ENCODE measurements at places on chromosomes 4 and X. TPM values are rescaled to one million over a fixed set of nuclear protein-coding genes. Genes with fewer than 3 reads are reported as not detected.

PGM2 gene
- total RNA-seq = 33.1 TPM

RBM47 gene
- not detected for total RNA-seq

WDR1 gene
- total RNA-seq = 95.1 TPM

RASSF6 gene
- total RNA-seq = 0.08 TPM

TNIP2 gene
- total RNA-seq = 25.8 TPM

DMD gene
- 80.7 TPM for total RNA-seq

GRCh38 chrX:118507766-118508165 lies 12.2 kb downstream of the DOCK11 start:
- H3K4me1 ChIP-seq = no peaks in the 10 kb centered on the region
- no peak overlapping the region for H3K27ac ChIP-seq
- no peak overlapping the region for H3K4me3 ChIP-seq
- H3K27me3 ChIP-seq = no peaks in the 10 kb centered on the region

GRCh38 chr4:187118166-187118565 lies 394.5 kb upstream of the FAT1 start:
- no peak overlapping the region for H3K27ac ChIP-seq
- H3K4me3 ChIP-seq = no peak overlapping the region
- no peaks in the 10 kb centered on the region for H3K4me1 ChIP-seq
- no peaks in the 10 kb centered on the region for H3K27me3 ChIP-seq
- no peak for DNase-seq

- no peak for DNase-seq
- H3K27ac ChIP-seq = no peak overlapping the region
- H3K4me3 ChIP-seq = no peak overlapping the region
- no peaks in the 10 kb centered on the region for H3K4me1 ChIP-seq
- no peaks in the 10 kb centered on the region for H3K27me3 ChIP-seq
Observed at GRCh38 chr4:14059006-14059405, 431.5 kb upstream of the BOD1L1 start.

DNA sequence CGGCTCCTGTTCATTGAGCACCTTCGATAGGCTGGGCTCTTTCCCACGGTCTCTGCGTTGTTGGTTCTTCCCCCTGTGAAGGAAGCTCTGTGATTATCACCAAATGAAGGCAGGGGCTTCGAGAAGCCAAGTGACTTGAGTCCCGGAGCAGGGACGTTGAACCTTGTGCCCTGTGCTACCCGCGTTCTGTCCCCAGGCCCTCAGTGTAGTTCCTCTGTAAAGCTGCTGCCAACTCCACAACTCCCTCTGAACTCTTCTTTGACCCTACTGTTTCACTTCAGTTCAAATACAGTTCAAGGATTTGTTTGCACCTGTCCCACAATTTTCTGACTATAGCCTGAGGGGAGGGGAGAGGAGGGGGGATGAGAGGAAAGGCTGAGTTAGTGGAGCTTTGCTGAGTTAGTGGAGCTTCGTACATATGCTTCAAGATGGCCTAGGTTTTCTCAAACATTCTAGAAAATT lies 635 bp upstream of the PHF8 start:
- DNase-seq = peak; percentile 53
- H3K27ac ChIP-seq = peak overlapping the region; percentile 96
- peak overlapping the region; percentile 70 for H3K4me3 ChIP-seq
- H3K4me1 ChIP-seq = no peaks in the 10 kb centered on the region
- H3K36me3 ChIP-seq = no peaks in the 10 kb centered on the region

GRCh38 chr4:1241466-1241935 lies 7.4 kb downstream of the CTBP1 start:
- no peaks in the 10 kb centered on the region for H3K4me1 ChIP-seq
- no peak for DNase-seq
- H3K4me3 ChIP-seq = no peak overlapping the region
- no peak overlapping the region for H3K27ac ChIP-seq
- H3K27me3 ChIP-seq = no peaks in the 10 kb centered on the region

DNA sequence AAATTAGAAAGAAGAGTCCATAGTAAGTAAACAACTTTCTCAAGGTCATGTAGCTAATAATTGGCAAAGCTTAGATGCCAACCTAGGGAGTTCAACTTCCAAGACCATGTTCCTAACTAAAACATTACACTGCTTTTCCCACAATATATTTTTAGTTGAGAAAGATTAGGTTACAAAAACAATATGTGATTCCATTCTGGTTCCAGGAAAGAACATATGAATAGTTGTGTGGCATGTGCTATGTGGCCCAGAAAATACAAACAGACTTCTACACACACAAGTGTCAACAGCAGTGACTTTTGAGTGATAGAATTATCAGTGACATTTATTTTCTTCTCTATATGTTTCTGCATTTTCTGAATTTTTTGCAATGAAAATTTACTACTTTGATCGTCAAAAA lies 62.7 kb upstream of the EDNRA start:
- no peak overlapping the region for H3K27ac ChIP-seq
- no peaks in the 10 kb centered on the region for H3K4me1 ChIP-seq
- no peaks in the 10 kb centered on the region for H3K36me3 ChIP-seq
- H3K4me3 ChIP-seq = no peak overlapping the region
- no peak for DNase-seq

GRCh38 chr4:1592068-1592708 lies 91.9 kb downstream of the FAM53A start:
- no peaks in the 10 kb centered on the region for H3K4me1 ChIP-seq
- no peaks in the 10 kb centered on the region for H3K36me3 ChIP-seq
- DNase-seq = no peak
- no peaks in the 10 kb centered on the region for H3K27me3 ChIP-seq
- no peak overlapping the region for H3K4me3 ChIP-seq

DNA sequence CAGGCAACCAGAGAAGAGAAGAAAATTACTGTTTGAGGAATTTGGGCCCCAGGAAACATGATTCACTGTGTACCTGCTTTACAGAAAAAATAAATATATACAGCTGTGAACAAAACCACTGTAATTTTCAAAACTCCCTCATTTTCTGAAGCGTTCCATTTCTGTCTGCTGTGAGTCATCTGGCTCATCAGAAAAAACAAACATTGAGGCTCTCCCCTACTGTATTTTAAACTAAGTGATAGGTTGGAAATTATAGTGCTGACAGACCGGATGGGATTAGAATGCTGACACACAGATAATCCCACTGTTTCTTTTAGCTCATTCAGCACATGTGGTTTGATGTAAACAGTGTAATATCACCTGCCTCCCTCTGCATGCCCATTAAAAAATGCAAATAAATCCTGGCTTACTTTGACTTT lies 847.0 kb downstream of the TRIML1 start:
- peaks cover 8% of the 10 kb centered on the region for H3K4me1 ChIP-seq
- H3K27ac ChIP-seq = peak overlapping the region; percentile 54
- peak; percentile 78 for DNase-seq

- H3K4me1 ChIP-seq = no peaks in the 10 kb centered on the region
- no peaks in the 10 kb centered on the region for H3K36me3 ChIP-seq
- peak within 1 kb of the TSS; percentile 89 for H3K4me3 ChIP-seq
- H3K27me3 ChIP-seq = no peaks in the 10 kb centered on the region
- H3K27ac ChIP-seq = peak within 1 kb of the TSS; percentile 45
Observed at GRCh38 chr4:157075811-157076577, at the start of gene GLRB. Gene GLRB (plus strand): TSS chr4:157076150. CDS start chr4:157078025, 1,875 bp downstream.

DNA sequence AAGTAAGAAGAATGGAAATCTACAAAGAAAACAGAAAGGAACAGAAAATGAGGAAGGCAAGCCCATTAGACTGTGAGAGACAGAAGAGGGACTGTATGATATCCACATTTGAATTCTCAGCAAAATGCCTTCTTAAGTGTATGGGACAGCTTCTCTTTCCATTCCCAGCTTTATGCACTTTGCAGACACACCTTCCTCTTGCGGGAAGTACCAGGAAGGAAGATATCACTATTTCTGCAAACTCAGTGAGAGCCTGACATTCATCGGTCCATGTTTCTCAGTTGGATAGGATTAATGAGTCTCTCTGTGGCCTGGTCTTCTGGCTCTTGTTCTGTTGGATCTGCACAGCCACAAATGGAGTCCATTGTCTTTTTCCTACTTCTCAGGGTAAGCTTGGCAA lies 31.6 kb upstream of the DHX15 start:
- H3K27ac ChIP-seq = no peak overlapping the region
- H3K4me3 ChIP-seq = no peak overlapping the region
- H3K27me3 ChIP-seq = no peaks in the 10 kb centered on the region

DNA sequence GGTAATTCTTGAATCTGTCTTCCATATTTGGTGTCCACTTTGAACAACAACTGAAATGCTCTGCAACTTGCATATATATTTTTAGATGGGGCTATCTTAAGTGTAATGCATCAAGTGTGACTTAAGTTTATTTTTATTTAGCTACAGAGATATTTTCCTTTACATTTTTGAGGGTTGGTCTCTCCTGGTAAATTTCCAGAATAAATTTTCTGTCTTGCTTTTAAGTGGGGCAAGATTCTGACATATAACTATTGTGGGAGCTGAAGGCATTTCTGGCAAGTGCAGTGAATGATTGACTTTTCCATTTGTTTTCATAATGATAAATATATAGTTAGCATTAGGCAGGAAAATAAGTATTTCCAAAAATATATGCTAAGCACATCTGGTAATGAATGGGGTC lies 18.8 kb downstream of the UNC5C start:
- no peaks in the 10 kb centered on the region for H3K4me1 ChIP-seq
- H3K36me3 ChIP-seq = no peaks in the 10 kb centered on the region
- peaks cover 9% of the 10 kb centered on the region for H3K27me3 ChIP-seq

DNA sequence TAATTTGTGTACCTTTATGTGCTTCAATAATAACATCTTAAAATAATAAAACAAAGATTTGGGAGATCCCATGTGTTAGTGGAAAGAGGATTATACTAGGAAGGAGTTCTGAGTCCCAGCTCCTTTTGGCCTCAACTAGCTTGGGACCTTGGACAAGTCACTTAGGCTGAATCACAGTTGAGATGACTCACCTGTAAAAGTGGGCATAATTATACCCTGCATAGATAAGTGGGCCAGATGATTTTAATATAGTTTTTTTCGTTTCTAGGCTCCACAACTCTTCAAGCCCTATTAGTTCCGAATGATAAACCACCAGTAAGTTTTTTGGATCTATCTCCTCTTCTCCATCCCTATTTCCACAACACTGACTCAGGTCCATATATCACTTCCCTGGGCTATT lies 131.8 kb downstream of the ENOX2 start:
- H3K27ac ChIP-seq = no peak overlapping the region
- H3K4me1 ChIP-seq = peaks cover 4% of the 10 kb centered on the region
- no peaks in the 10 kb centered on the region for H3K36me3 ChIP-seq
- DNase-seq = no peak
- no peak overlapping the region for H3K4me3 ChIP-seq

DNA sequence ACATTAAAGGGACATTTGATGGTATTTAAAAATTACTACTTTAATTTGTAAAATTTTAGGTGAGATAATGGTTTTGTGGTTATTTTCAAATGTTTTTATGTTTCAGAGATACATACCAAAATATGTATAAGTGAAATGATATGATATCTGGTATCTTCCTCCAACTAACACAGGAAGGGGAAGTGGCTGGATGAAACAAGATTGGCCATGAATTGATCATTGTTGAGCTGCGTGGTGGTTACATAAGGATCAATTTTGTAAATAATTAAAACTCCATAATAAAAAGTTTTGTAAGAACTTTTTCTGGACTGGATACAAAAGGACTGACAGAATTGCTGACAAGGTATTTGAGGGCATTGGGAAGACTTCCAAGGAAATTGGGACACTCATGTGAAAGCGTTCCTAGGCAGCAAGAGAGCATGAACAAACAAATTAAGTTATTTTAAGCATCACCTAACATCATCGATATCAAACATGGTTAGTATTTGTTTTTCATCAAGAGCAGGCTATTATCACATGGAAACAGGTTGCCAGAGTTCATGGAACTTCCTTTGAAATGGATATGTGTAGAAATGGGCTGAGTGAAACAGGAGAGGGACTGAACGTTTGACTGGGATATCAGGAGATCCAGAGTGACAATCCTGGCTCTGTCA lies 4.4 kb upstream of the PGM2 start:
- peaks cover 6% of the 10 kb centered on the region for H3K4me1 ChIP-seq
- no peak overlapping the region for H3K4me3 ChIP-seq
- no peaks in the 10 kb centered on the region for H3K27me3 ChIP-seq
- DNase-seq = no peak

DNA sequence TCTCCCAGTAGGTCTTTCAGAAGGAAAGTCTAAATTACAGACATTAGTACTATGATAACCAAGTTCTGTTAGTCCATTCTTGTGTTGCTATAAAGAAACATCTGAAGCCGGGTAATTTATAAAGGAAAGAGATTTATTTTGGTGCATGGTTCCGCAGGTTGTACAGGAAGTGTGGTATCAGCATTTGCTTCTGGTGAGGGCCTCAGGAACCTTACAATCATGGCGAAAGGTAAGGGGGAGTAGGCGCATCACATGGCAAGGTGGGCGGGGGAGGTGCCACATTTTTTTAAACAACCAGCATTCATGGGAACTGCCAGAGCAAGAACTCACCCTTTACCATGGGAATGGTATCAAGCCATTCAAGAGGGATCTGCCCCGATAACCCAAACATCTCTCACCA lies 26.2 kb upstream of the USP46 start:
- no peak overlapping the region for H3K27ac ChIP-seq
- no peak overlapping the region for H3K4me3 ChIP-seq
- no peak for DNase-seq
- no peaks in the 10 kb centered on the region for H3K36me3 ChIP-seq

GRCh38 chrX:46755671-46756070 lies 3.2 kb downstream of the SLC9A7 start:
- H3K4me3 ChIP-seq = no peak overlapping the region
- DNase-seq = no peak
- H3K27ac ChIP-seq = no peak overlapping the region
- H3K4me1 ChIP-seq = no peaks in the 10 kb centered on the region
- no peaks in the 10 kb centered on the region for H3K36me3 ChIP-seq

DNA sequence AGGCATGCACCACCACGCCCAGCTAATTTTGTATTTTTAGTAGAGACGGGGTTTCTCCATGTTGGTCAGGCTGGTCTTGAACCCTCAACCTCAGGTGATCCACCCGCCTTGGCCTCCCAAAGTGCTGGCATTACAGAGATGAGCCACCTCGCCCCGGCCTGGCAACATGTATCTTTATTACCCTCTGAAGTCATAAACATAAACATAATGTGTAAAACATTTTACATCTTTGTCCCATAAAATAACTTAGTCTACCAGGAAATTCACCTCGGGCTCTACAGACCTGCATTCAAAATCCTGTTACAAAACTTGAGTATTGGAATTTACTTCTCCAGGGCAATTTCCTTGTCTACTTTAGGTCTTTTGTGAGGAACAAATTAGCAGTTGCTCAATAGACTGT lies 68.1 kb upstream of the DUSP21 start:
- H3K27ac ChIP-seq = no peak overlapping the region
- H3K4me1 ChIP-seq = no peaks in the 10 kb centered on the region
- DNase-seq = no peak
- no peak overlapping the region for H3K4me3 ChIP-seq
- H3K27me3 ChIP-seq = no peaks in the 10 kb centered on the region
- no peaks in the 10 kb centered on the region for H3K36me3 ChIP-seq

DNA sequence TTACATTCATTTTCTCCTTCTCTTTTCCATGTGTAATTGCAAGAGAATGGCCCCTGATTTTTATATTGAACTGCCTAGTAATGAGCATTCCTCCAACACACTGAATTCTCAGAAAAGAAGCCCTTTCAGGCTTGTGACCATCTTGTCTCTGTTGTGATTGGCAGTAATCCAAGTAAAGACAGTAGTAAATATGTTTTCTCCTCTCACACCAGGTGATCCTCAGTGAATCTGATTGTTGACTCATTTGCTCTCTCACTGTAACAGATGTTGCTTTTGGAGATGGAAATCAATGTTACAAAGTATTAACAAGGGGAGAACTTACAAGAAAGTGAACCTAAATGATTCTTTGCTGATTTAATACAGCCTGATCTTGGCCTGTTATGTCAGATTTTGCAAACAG lies 271.0 kb downstream of the AFF2 start:
- H3K4me3 ChIP-seq = no peak overlapping the region
- no peak overlapping the region for H3K27ac ChIP-seq
- H3K4me1 ChIP-seq = no peaks in the 10 kb centered on the region
- H3K36me3 ChIP-seq = no peaks in the 10 kb centered on the region
- no peak for DNase-seq

- no peaks in the 10 kb centered on the region for H3K27me3 ChIP-seq
- peaks cover 12% of the 10 kb centered on the region for H3K4me1 ChIP-seq
- no peak overlapping the region for H3K27ac ChIP-seq
- H3K36me3 ChIP-seq = no peaks in the 10 kb centered on the region
Observed at GRCh38 chr4:77845400-77845799, 17.2 kb upstream of the MRPL1 start.

Measured in SJCRH30 (cell line).